Stimulated activated CD4-positive, alpha-beta T cell treated with anti-CD3 and anti-CD28 coated beads, Interleukin-1b, Interleukin-23, amount 100 ng/mL, for 24 hours (primary cell): ENCODE measurements at places on chromosomes 13 and 19.

DNA sequence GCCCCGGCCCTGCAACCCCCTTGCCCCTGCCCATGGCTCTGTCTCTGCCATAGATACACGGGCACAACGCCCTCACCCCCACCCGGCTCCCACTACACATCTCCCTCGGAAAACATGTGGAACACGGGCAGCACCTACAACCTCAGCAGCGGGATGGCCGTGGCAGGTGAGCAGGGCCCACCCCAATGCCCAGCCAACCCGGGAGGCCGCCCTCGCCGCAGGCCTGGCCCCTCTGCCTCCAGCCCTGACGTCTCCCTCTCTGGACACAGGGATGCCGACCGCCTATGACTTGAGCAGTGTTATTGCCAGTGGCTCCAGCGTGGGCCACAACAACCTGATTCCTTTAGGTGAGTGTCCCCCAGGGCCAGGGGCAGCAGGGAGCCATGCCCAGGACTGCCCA lies 7.7 kb downstream of the YIPF2 start:
- no peak for DNase-seq

GRCh38 chr19:33146209-33146608 lies 14.3 kb downstream of the WDR88 start:
- DNase-seq, result no peak

DNA sequence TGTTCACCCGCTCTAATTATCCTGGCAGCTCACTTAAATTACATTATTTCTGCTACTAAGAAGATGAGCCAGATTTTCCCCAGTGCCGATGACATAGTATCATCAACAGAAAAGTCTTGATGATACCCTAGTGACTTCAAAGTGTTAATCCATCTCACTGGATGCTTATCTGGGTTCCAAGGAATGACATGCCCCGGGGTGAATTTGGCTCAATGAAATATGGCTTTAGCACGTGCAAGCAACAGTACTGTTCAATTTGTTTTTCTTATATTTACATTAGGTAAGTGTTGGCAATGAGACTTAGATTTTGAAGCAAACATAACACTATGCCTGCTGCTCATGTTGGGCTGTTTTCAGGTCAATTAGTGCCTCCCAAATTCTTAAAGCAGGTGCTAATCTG lies 548.2 kb upstream of the SLITRK1 start:
- no peak for DNase-seq

- DNase-seq, result no peak
Measured at GRCh38 chr19:7685546-7686445, 5.2 kb downstream of the TRAPPC5 start.

GRCh38 chr13:97261254-97262005 lies 39.3 kb downstream of the MBNL2 start:
- no peak for DNase-seq

DNA sequence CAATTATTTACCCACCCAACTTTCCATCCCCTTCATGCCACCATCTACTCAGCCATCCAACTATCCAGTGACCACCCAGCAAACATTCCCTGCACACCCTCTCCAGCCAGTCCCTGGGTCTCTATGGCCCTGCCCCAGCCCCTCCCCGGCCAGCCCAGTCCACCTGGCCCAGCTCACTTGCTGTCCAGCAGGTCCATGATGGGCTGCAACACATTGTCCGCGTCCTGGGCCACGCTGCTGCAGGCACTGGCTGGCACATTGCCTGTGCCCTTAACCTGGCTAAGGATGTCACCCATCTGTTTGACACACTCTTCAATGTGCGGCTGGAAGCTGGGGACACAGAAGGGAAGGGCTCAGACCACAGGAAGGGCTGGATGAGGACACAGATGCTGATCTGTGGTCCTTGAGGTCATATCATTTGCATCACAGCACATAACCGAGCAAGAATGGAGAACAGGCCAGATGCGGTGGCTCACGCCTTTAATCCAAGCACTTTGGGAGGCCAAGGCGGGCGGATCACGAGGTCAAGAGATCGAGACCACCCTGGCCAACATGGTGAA lies 61.6 kb downstream of the UNC13A start:
- no peak for DNase-seq

DNA sequence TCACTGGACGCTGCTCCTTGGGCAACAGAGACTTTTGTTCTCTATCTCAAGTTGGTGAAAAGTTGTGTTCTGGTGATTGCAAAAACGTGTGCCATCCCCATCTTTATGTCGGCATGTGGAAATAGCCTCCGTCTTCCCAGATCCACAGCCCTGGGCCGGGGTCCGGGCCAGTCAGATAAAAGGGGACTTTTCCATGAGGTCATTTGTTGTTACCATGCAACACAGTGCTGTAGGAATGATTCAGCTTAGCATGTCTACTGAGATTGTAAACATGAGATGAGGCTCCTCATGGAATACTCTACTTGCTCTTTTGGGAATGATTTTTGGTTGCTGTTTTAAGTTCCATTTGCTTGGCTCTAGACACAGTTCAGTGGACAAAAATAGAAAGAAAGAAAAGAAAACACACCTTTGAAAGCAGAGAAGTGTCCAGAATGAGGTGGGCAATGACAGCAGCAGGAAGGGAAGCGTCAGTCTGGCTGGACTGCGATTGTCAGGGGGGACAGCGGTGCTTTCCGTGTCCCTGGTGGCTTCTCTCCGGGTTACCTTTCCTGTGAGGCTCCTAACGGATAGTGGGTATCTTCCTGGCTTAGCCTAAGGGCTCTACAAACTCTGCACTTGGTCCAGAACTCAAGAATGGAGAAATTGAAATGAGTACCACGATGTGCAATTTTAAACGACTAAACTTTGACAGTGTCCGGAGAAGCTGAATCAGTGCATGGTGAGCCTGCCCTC lies 91.6 kb downstream of the TEX29 start:
- DNase-seq, result no peak

GRCh38 chr13:86945584-86945983 lies 725.6 kb upstream of the SLITRK5 start:
- DNase-seq, result no peak

- DNase-seq, result no peak
Measured at GRCh38 chr13:60226507-60226906, 62.8 kb upstream of the DIAPH3 start.

GRCh38 chr19:38877781-38878574 lies at the start of gene RINL:
Gene RINL (minus strand): TSS chr19:38878275. CDS start chr19:38876742, 1,533 bp downstream.
- DNase-seq, result peak; percentile 61

DNA sequence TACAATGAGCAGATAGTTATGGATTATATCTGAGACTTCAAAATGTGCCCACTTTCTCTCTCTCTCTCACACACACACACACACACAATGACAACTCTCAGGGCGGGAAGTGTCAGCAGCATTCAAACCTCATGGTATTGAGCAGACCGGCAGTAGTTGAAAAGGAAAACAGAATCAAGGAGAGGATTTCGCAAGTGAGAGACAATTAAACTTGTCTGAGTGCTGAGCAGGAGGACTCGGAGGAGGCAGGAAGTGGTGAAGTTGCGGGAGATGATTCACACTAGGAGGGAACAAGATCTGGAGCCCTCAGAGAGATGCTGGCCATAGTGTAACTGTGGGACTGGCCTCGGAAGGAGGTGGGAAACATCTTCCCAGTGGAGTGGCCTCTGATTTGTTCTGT lies 353.1 kb downstream of the EFNB2 start:
- no peak for DNase-seq

GRCh38 chr13:30787738-30788525 lies 52.6 kb downstream of the ALOX5AP start:
- no peak for DNase-seq
